Islet precursor cell (in vitro differentiated cells): ENCODE measurements at places on chromosomes 7 and 10.

DNA sequence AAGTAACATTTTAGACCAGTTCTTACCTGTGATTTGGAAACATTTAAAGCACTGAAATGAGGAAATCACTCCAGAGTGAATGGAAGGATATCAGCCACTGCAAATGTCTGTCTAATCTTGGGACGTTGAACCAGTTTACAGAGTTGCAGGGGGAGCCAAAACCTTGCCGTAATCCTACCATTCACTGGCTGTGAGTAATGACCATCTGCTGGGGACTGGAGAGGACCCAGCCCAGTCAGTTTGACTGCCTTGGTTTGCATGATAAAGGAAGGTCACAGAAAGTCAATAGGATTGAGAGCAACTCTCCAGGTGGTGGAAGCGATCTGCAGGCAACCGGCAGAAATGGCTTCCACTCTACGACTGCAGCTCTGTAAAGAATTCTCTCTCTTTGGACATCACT lies 167.2 kb downstream of the AKR1D1 start:
- peak; percentile 78 for DNase-seq

DNA sequence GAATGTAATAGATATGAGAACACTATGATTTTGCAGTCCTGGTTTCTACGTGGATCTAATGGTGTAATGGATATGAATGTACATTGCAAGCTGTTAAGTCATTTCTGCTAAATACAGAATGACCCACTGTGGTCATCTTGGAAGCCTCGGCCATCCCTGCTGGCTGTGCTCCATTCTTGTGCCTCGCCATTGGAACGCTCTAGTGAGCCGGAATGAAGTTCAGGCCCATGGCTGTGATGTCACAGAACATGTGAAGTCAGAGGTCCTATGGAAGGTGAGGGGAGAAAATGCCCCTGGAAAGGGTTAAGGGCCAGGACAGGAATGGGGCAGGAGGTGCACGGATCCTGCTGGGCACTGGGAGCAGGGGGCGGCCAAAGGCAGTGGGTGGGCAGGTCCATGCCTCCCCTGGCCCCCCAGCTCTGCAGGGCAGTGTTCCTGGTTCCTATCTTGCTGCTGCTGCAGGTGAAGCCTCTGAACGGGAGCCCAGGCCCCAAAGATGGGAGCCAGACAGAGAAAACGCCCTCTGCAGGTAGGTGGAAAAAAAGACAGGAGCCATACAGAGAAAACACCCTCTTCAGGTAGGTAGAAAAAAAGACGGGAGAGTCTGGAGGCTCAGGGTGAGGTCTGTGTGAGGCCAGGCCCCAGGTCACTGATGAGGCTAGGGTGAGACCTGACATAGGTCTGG lies at the start of gene LLCFC1:
TSS of gene LLCFC1 (plus strand) at position 259 of the 685 bp plus-strand sequence. CDS start at position 397, 138 bp downstream.
- peak; percentile 76 for DNase-seq

- no peak for DNase-seq
Observed at GRCh38 chr7:152523916-152524315, 88.1 kb upstream of the KMT2C start.

GRCh38 chr7:108265007-108265406 lies 134.8 kb upstream of the LAMB4 start:
- no peak for DNase-seq

GRCh38 chr7:91446819-91447218 lies 182.6 kb downstream of the FZD1 start:
- no peak for DNase-seq

GRCh38 chr7:36657036-36657660 lies 67.1 kb downstream of the AOAH start:
- DNase-seq = no peak
